ENCODE measurements at places on chromosomes 7 and 10.
A peak's percentile ranks its signal among the peaks of the same experiment; 100 is the strongest.

GRCh38 chr7:138388673-138389491 lies 71.2 kb upstream of the TRIM24 start:
- no peak for DNase-seq

- peak; percentile 27 for DNase-seq
These were observed 126.4 kb upstream of the ZNF746 start for GRCh38 chr7:149624006-149624405.

DNA sequence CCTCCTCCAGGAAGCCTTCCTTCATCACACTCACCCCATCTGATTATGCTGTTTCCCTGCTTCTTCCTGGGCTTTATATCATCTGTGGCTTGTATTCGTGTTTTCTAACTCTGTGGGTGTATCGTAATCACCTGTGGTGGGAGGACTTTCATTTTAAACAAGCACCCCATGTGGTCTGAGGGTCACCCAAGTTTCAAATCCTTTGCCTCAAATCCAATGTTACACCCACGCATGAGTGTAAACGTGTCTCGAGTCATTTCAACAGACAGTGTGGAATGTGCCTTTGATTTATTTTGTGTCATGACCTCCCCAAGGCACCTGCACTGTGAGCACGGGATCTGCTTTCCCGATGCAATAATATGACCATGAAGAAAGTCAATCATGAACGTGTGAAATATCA lies 17.5 kb upstream of the LYZL2 start:
- DNase-seq, result no peak

- DNase-seq, result no peak
These were observed 46.7 kb downstream of the NKX6-2 start for GRCh38 chr10:132739225-132739613.

GRCh38 chr7:91843831-91844230 lies 36.7 kb downstream of the MTERF1 start:
- DNase-seq, result no peak

- peak; percentile 4 for DNase-seq
These were observed 152.7 kb downstream of the ANK3 start for GRCh38 chr10:60236869-60237524.

- DNase-seq, result no peak
These were observed 6.2 kb downstream of the SLC26A4 start for GRCh38 chr7:107666790-107667189.

- DNase-seq, result peak; percentile 48
These were observed 53.3 kb downstream of the FHIP2A start for GRCh38 chr10:114874827-114875411.

DNA sequence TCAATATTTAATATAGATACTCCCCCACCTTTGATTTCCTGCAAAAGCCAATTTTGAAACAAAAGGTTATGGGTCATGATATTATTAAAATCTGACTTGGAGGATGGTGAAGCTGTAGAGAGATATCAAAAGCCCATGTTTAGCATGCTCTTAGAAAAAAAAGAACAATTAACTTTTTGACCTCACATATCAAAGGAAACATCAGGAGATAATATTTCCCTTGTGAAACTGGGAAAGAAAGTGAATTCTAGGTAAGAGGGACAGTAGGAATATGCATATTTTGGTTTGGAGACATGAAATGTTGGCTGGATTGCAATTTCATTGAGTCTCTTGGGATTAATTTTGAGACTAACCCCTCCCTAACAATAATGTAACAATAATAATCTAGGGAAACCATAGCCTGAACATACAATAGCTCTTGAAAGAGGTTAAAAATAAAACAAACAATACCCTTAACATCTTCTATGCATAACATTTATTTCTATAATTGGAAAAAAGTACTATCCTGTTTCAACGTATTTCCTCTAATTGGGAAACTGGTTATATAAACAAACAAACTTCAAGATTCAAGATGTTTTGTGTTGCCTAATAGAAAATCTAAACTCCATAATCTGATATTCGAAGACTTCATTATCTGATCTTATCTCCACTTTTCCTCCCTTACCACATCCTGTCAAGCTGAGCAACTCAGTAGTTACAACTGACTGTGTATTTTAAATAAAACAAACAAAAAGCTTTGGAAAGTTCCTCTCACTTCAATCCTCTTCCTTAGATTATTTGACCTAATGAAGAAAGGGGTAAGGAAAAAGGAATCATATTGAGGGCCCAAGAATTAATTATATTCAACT lies 14.8 kb downstream of the TMEM26 start:
- DNase-seq, result no peak

DNA sequence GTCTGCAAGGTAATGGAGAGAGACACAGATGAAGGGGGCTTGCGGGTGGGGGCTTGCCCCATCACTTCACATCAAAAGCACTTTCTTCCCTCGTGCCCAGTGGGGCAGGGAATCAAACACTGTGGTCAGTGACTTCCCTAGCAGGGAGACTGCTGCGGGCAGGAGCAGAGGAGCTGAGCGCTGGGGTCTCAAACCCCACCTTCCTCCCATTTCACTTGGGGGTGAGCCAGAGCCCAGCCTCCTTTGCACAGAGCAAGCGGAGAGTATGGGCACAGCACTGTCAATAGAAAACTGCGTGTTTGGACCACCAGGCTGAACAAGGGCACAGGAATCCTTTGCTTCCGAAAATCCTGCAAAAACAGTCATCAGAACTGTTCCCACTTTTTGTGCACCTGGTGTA lies 355.8 kb upstream of the MKI67 start:
- no peak for DNase-seq

- DNase-seq, result peak; percentile 38
These were observed 830 bp downstream of the MET start for GRCh38 chr7:116672596-116673456.

DNA sequence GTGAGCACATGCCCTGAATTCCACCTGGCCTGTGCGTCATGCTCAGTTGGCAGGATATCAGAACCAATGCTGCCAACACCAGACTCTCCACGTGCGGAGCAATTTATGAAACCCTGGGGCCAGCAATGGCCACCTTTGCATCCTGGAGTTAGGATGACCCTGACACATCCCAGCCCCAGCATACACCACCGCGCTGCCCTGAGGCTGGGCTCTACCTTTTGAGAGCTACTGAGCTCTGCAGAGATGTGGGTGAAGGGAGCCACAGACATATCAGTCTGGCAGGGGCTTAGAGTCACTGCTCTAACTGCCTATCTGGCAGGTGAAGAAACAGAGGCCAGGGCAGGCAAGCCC lies 41.9 kb downstream of the SYPL1 start:
- DNase-seq, result no peak

GRCh38 chr7:29408841-29409243 lies 154.8 kb upstream of the PRR15 start:
- peak; percentile 71 for DNase-seq

- DNase-seq, result no peak
These were observed 394.7 kb downstream of the AUTS2 start for GRCh38 chr7:69992938-69993337.

GRCh38 chr7:151592868-151593486 lies 73.3 kb upstream of the RHEB start:
- DNase-seq, result peak; percentile 85

- no peak for DNase-seq
These were observed 16.5 kb downstream of the ADAMTS14 start for GRCh38 chr10:70688828-70689227.

GRCh38 chr10:2469802-2470201 lies 597.5 kb upstream of the PFKP start:
- DNase-seq, result no peak

DNA sequence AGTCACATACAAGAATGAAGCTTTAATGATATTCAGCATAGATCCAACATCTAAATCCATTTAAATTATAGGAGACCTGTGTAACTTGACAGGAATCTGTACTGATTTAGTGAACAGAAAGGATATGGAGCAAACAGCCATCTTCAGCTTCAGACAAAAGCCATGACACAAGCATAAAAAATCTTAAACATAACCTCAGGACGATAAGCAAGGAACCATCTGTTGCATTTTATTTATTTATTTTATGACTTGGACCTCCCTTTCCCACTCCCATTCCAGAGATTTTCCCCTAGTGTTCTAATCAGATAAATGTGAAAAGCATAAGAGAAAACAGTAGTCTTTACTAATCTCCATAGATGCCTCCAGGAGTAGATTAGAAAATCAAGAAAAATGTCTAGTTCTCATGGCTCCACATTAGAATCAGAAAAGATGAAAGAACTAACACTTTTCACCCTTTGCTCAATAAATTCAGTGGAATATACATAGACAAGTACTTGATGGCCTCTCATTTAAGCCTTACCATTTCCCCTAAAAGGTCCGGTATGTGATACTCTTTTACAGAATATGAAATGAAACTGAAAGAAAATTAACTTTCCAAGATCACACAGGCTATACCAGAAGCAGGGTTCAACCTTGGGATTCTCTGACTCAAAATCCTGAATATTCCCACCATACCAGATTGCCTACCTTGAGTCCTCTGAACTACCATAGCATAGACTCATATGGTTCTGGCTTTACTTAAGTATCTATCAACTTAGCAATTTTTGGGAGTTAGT lies 15.2 kb downstream of the CACNA2D1 start:
- DNase-seq, result peak; percentile 35

DNA sequence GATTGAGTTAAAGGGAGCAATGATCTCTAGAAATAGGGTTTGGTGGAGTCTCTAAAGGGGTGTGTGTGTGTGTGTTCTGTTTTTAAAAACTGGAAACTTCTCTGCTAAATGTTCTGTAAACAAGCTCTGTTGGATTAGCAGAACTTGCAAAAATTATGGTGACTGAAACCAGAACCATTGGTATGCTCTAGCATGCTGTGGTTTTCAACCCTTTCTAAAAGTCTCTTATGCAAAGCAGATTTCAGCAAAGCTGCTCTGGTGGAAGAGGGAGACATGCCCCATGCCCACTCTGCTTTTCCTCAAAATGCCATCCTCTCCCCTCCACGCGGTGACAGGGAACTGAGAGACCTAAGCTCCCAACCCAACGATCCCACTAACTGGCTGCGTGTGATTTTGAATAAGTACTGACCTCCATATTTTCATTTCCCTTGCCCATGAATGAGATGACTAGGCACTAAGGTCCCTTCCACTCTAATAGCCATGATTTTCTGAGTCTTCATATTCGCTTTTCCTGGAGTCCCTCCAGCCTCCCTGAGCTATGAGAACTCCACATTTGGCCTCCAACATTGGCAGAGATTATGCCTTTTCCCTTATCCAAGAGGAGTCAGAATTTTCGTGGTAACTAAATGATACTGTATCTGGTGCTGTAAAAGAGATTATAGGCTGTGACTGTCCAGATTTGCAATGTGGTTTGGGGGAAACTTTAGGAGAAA lies 117.3 kb upstream of the PALS2 start:
- DNase-seq, result no peak

- DNase-seq, result no peak
These were observed 27.2 kb downstream of the TAS2R41 start for GRCh38 chr7:143504937-143505297.

- peak; percentile 19 for DNase-seq
These were observed 330.0 kb downstream of the ARL4A start for GRCh38 chr7:13017333-13017857.

DNA sequence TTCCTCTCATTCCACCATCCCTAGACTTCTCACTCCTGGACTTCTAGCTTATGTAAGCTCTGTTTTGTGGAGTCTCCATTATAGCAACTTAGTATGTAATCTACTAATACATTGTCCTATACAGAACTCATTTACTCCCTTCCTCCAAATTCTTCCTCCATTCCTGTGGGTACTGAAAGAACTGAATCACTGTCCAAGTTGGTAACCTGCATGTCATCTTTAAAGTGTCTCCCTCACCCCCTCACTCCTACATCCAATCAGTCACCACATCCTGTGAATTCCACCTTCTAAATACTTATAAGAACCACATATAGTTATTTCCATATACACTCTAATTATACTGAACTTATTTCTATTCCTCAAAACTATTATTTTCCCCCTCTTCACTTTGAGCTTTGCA lies 20.3 kb downstream of the AASS start:
- DNase-seq, result no peak

DNA sequence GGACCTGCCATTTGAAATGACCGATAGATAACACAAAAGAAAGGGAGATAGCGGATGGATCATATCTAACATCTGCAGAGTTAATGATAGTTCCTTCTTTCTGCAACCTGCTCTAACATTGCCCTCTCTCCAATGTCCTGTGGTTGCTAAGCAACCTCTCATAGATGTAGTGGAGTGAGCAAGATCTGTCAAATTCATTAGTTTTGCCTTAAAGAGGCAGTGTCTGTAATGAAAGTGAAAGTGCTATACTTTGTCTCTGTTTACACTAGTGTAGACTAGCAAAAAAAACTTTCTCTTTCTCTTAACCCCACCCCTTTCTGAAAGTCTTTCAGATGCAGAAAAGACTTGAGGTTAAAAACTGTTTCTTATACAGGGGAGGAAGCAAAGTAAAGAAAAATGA lies 1196.9 kb downstream of the SORCS3 start:
- DNase-seq, result no peak

DNA sequence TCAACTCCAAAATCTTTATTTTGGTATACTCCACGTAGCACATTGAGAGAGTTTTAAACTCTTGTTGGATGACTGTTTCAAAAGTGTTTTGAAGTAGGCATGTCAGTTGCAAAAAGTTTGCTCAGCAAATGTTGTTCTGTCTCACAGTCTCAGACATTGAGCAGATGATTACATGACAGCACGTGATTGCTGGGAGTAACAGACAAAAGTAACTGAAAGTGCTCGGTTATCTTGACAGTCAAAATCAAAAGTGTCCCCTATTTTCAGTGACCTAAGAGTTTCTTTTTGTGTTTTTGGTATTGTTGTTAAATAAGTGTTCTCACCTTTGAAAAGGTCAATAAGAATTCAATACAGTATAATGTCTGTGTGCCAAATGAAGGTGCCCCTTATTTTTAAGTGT lies 84.3 kb downstream of the CFTR start:
- DNase-seq, result no peak

DNA sequence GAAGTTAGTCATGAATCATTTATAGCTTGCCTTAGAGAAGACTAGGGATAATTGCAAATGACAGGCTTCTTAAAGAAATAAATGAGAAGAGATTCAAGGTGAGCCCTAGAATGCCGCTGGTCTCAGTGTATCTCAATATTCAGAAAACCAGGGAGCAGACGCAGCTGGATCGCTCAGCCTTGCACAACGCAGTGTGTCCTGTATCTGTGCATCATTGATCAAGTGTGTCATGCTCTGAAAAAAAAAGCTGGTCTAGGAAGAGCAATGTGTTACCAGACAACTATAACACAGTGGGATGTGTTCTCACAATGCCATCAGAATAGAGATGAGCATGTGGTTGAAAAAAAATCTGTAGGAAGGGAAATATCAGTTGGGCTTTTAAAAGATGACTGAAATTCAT lies 230.1 kb downstream of the CALN1 start:
- DNase-seq, result no peak

GRCh38 chr10:77670817-77671443 lies 33.3 kb upstream of the KCNMA1 start:
- DNase-seq, result no peak

- no peak for DNase-seq
These were observed 227.2 kb upstream of the KLF14 start for GRCh38 chr7:130961128-130961601.

- no peak for DNase-seq
These were observed 556.1 kb downstream of the DNAJB6 start for GRCh38 chr7:157892751-157893523.

Data from AG08396 (cell line).